ENCODE measurements at places on chromosomes 4 and X.

DNA sequence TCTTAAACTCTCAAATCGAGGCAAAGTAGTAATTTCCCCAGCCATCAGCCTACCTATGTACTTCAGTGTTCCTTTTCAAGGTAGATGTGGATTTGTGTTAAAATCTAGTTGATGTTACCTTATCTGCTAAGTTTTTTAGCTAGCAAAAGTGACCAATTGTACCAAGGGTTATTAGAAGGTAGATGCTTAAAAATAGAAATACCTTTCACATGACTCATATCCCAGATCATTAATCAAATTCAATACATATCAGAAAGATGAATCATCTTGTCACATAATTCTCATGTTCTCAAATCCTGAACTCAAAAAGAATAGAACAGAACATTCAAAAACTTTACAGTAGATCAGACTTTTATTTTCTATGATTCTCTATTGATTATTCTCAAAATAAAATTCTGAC, 3.5 kb downstream of the ENAM start:
- no peak for DNase-seq

DNA sequence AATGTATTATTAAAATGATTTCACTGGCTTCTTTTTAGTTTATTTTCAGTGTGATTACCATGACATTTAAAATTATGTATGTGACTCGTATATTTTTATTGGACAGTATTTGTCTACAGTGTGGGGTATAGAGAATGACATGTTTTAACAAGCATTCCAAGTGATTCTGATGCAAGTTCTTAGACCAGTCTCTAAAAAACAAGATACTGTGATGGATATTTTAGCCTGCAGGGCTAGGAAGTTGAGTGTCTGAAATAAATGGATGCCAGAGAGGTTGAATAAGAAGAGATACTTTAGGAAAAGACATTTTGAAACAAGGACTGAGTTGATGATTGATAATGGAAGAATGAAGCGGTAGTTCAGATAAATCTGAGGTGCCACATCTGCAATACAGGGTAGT, 3.5 kb upstream of the MAD2L1 start:
- no peak for DNase-seq

- DNase-seq: no peak
These were observed 260.2 kb upstream of the CPEB2 start for GRCh38 chr4:14742054-14742453.

DNA sequence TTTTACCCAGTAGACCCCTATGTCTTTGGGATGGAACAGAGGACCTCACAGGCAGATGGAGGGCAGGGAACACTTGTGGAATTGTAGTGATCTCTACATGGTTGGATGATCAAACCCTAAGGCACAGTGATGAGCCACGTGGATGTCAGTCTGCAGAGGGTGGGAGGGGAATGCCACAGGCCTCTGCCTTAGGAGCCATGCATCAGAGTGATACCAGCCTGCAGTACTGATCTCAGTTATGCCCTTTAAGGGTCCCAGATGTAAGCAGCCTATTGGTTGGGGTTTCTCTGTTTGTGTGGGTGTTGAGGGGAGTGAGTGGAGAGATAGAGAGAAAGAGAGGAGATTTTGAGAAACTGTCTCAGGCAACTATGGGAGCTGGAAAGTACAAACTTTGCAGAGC, 39.9 kb upstream of the XAGE1B start:
- no peak for DNase-seq

- DNase-seq: no peak
These were observed 79.8 kb downstream of the SPANXN3 start for GRCh38 chrX:143437439-143437838.

DNA sequence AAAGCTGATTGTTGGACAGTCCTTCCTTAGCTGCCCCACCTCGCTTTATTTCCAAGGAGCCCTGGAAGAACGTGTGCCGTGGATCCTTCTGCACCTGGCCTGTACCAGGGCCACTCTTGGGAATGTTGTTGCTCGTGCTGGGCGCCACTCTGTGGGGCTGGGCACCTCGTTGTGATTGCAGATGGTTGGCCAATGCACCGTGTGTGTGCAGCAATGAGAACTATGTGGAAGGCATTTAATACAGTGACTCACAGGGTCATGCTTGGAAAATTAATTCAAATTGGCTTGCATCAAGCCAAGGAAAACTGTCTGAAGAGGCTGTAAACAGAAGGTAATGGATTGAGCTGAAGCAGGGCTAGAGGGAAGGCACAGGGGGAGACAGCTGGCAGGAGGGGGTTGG, 37.0 kb upstream of the CD99L2 start:
- no peak for DNase-seq

GRCh38 chr4:1061760-1062159, 50.3 kb downstream of the FGFRL1 start:
- DNase-seq: no peak

GRCh38 chr4:139142087-139142486, 34.9 kb downstream of the ELF2 start:
- no peak for DNase-seq

DNA sequence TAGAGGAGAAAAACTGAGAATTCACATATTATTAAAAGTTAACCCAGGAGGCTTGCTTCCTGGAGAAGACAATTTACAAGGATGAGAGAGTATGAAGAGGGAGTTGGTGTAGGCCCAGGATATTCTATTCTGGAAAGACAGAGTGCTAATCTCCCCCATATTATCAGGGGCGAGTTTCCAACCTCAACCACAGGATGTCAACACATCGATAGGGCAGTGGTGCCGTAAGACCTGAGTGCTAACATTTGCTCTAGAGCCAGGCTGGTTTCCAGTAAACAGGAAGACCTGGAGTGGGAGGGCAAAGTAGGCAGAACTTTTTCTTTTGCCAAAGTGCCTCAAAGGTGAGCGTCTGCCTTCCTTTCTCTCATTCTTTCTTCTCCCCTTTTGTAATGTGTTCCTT, 2.8 kb upstream of the AWAT1 start:
- DNase-seq: no peak

GRCh38 chrX:40167850-40168479, 70.2 kb upstream of the BCOR start:
- no peak for DNase-seq

- DNase-seq: no peak
These were observed 70.5 kb downstream of the RPS3A start for GRCh38 chr4:151169900-151170299.

- no peak for DNase-seq
These were observed 110.5 kb downstream of the AR start for GRCh38 chrX:67654301-67654700.

GRCh38 chr4:92317047-92317446, 13.3 kb downstream of the GRID2 start:
- no peak for DNase-seq

GRCh38 chrX:79096145-79096556, 48.3 kb upstream of the GPR174 start:
- no peak for DNase-seq

- DNase-seq: no peak
These were observed 7.0 kb downstream of the FGFRL1 start for GRCh38 chr4:1018147-1019020.

DNA sequence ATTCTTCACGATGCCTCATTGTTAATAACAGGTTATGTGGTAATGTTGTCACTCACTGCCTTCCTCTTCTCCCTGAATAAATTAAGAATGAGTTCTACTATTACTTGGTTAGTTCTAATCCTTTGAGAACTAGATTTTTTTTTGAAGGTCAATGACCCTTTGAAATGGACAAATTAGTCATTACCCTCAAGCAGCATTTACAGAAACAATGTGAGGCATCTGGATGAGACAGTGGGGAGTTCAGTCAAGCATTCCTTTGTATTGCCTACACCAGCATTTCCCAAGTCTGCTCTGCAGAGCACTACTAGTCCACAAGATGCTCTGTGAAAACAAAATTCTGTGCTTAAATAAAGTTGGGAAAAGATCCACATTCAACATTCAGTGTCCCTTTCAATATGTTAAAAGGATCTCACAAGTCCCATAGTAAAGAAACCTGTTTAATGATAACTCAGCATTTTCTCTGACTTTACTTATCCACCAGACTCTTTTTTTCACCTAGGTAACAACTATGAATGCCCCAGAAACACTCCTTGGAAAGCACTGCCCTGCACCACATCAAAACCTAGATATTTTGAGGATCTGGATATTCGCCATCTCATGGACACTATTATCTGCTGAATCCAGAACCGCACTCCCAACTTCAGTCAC, 60.6 kb downstream of the CHRDL1 start:
- DNase-seq: no peak

- DNase-seq: no peak
These were observed 886.5 kb upstream of the EPHA5 start for GRCh38 chr4:66556651-66557278.

DNA sequence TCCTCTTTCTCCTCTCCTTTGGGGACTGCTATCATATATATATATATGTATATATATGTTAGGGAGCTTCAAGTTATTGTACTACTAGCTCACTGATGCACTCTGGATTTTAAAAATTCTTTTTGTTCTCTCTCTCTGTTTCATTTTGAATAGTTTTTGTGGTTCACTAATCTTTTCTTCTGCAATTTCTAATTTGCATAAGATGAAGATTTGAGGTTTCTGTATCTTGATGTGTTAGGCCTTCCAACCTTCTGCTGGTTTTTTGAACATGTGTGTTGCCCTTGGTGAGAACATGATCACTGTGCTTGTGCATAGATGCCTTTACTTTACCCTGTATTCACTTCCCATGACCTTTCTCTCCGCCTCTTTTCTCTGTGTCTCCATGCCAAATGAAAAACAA, 7.8 kb upstream of the ZNF718 start:
- DNase-seq: no peak

DNA sequence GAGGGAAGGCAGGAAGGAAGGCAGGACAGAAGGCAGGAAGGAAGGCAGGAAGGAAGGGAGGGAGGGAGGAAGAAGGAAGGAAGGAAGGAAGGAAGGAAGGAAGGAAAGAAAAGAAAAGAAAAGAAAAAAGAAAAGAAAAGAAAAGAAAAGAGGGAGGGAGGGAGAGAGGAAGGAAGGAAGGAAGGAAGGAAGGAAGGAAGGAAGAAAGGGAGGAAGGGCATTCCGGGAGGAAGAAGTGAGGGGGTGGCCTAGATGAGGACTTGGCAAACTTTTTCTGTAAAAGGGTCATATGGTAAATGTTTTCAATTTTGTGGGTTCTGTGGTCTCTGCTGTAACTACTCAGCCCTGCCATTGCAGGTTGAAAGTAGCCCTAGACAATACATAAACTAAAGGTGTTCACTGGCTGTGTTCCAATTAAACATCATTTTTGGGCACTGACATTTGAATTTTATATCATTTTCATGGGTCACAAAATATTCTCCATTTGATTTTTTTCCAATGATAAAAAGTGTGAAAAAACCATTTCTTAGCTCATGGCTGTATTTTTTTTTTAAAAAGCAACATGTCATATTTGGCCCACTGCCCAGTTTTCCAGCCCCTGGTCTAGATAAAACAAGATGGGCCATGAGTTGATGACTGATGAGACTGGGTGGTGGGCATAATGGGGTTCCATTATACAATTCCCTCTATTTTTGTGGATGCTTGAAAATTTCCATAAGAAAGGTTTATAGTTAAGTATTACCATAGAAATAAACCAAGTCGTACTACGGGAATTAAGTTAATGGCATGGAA, 3.1 kb downstream of the ZNF630 start:
- DNase-seq: no peak

GRCh38 chrX:97199501-97199900, 315.8 kb downstream of the RPA4 start:
- no peak for DNase-seq

GRCh38 chr4:162797108-162797507, 369.6 kb downstream of the NAF1 start:
- DNase-seq: no peak

DNA sequence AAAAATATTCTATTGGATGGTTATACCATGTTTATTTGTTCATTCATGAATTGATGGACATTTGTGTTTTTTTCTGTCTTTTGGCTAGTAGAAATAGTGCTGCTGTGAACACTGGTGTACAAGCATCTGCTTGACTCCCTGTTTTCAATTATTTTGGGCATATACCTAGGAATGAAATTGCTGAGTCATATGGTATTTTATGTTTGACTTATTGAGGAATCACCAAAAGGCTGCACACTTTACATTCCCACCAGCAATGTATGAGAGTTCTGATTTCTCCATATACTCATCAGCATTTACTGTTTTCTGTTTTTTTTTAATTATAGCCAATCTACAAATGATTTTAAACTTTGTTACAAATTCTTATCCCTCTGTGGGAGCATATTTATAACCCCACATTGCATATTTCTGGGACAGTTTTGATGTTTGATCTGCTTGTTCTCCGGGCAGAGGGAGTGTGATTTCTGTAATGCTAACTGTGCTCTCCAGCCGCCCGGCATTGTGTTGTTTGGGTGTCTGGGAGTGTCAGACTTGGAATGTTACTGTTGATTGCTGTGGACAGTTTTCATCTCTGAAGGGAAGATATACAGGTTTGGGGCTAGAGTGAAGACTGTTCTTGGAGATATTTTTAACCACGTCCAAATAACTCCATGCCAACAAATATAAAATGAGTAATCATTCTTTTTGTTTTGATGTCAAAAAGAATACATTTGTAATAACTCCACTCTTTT, 60.5 kb upstream of the PGRMC2 start:
- no peak for DNase-seq

DNA sequence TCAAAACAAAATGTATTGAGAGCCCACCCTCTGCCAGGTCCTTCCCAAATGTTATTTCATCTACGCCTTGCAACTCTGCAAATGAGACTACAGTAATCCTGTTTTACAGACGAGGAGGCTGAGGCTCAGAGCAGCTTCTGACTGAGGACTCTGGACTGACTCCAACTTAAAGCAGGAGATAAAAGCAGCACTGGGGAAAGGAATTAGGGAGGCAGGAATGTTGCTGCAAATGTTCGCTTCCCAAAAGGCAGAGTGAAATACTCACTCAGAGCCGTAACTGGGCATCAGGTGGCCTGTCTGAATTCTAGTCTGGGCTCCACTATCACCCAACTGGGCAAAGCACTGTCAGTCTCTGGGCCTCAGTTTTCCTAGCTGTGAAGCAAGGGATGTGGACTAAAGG, 94.7 kb upstream of the SRD5A3 start:
- no peak for DNase-seq

DNA sequence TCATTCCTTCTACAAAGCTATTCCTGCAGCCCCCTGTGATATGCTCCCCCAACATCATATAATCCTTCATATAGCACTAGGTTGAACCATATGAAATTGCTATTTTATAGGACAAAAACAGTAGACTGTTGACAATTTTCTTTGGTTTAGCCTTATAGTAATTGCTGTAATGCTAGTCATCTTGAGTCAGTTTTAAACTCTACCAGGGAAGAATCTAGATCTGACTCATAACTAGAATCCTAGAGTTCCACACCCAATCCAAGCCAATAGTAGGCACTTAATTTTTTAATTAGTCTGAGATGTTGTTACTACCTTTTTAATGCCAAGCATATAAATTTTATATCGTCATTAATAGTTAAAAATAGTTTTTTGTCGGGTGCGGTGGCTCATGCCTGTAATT, 136.8 kb downstream of the CHRNA9 start:
- DNase-seq: no peak

- DNase-seq: no peak
These were observed 882.7 kb upstream of the PCDH10 start for GRCh38 chr4:132266374-132266773.

All from right renal cortex interstitium (tissue), 3 donors.